Astrocyte of the cerebellum (primary cell): ENCODE measurements at places on chromosomes 7 and 10.

DNA sequence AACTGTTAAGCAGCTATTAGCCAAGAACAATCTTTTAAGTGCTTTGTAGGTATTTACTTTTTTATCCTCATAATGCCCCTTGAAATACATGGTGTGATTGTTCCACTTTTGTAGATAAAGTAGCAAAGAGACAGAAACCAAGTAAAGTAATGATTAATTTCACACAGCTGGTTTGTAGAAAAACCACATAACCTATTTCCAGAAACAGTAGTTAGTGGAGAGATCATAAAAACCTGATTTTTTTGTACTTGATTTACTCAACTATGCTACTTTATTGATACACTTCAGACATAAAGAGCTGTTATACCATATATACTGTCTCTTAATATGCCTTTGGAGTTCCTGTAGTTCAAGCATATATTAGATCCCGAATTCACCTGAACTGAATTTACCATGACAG is 118.4 kb downstream of the SEMA3A start:
- DNase-seq: no peak

DNA sequence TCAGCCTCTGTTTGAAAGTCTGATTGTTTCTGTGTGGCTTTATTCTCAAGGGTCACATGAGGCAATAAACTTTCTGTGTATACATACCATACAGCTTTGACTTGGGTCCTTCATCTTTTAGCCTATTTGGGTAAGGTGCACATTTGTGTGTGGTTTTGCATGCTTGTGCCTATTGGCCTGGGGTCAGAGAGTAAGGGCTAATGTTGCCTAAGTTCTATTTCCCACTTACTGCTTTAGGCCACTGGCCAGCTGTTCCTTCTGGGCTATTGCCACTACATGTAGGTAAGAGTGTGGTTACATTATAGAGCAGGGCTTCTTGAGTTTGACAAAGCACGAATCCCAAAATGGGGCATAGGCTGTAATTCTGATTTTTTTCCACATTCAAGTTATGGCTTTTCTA is 21.8 kb downstream of the BBIP1 start:
- no peak for DNase-seq

- peak; percentile 75 for DNase-seq
These were observed 91.5 kb downstream of the ARID5B start for GRCh38 chr10:61992671-61993668.

GRCh38 chr10:4003348-4003973 is 218.5 kb upstream of the KLF6 start:
- DNase-seq: no peak

- no peak for DNase-seq
These were observed 24.1 kb downstream of the PDSS1 start for GRCh38 chr10:26721561-26721960.

DNA sequence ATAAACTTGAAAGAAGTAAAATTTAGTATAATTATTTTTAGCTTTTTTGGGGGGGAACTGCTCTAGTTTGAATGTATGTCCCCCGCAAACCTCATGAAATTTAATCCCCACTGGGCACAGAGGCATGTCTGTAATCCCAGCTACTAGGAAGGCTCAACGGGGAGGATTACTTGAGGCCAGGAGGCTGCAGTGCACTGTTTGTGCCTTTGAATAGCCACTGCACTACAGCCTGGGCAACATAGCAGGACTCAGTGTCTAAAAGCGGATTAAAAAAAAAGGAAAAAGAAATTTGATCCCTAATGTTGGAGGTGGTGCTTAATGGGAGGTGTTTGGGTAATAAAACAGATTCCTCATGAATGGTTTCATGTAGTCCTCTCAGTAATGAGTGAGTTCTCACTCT is 43.1 kb upstream of the PHF14 start:
- DNase-seq: no peak

DNA sequence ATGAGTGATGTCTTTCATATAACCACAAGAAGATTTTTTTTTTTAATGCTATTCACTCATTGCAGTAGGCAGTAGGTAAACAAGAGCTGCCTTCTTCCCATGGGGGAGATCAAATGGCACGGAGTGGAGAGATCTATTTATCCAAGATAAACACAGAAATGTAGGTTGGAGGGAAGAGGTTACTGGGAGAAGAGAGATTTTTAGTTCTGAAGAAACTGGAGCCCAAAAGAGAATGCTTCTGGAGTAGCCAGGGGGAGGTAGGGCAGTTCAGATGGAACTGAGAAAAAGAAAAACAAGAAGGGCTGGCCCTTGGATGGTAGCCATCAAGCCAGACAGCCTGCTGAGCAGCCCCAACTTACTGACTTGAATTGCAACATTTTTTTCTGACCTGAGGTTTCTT is 270.1 kb upstream of the TPK1 start:
- DNase-seq: no peak

GRCh38 chr7:36755484-36755883 is 31.2 kb upstream of the AOAH start:
- DNase-seq: no peak

DNA sequence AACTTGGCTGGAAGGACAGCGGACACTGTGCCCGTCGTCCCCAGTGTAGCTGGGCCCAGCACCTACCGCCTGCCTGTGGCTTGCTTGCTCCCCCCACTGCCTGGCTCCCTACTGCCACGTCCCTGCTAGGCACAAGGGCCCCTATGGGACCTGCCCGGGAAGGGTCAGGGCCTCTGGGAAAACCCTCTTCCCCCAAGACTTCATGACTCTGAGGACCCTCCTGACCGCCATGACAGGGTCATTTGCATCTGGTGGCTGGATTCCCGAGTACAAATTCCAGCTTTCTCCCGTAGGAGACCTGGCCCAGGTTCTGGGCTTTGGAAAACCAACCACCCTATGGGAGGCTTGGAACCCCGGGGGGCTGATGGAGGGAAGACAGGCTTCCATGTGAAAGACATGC is 1.4 kb upstream of the MMD2 start:
- no peak for DNase-seq

GRCh38 chr7:50682079-50682478 is 100.6 kb downstream of the GRB10 start:
- no peak for DNase-seq

- no peak for DNase-seq
These were observed 41.8 kb downstream of the NCAPG2 start for GRCh38 chr7:158662610-158663427.

DNA sequence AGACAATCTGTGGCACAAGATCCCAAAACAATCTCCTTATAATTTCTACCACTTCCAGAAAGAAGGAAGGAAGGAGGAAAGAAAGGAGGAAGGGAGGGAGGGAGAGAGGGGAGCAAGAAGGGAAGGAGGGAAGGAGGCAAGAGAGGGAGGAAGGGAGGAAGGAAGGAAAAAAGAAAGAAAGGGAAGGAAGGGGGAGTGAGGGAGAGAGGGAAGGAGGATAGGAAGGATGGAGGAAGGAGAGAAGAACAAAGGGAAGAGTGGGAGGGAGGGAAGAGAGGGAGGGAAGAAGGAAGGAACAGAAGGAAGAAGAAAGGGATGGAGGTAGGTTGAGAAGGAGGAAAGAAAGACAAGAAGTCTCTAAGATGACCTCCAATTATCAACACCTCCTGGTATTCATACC is 185.5 kb upstream of the NFE2L3 start:
- no peak for DNase-seq

DNA sequence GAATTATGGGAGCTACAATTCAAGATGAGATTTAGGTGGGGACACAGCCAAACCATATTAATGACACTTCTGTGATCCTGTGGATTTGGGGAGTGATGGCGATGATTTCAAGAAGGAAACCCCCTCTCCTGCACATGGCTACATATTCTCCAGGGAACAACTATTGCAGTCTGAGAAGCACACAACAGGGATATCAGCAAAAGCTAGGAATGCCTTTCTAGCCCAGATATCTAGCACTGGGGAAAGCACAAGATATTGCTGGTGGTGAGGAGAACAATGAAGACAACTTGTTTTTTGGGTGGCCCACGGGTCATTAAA is 24.3 kb downstream of the EPDR1 start:
- DNase-seq: no peak

DNA sequence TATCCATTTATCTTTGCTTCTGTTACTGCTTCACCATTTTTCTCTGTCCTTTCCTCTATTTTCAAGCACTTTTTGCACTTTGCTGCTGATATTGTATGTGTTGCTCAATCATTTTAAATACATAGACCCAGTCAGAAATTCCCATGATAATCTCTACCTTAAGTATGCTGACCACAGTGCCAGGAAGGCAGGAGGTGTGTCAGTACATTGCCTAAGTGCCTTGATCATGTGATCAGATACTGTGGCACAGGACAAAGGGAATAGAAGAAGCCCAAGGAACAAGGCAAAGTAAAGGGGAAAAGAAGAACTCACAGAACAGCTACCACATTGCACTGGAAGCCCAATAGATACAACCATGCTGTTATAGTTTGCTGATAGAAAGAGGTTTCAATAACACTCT is 53.7 kb upstream of the CD36 start:
- DNase-seq: no peak

- DNase-seq: no peak
These were observed 15.9 kb downstream of the TOMM7 start for GRCh38 chr7:22806752-22807151.

DNA sequence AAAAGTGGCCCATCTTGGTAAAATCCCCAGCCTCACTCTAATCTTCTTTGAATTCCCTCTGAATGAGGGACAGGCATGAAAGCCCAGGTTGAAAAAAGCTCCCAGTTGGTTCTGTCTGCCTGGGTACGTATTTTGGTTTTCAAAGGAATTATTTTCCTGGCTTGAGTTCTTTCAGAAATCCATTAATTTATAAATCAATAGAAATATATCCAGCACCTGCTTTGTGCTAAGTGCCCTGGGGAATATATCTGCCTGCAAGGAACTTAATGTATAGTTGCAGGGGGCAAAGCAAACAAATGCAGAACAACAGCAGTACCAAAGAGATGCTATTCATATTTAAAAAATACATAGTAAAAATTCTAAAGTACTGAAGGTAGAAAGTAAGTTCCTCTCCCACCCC is 362.7 kb downstream of the REEP3 start:
- DNase-seq: no peak

- DNase-seq: no peak
These were observed 20.5 kb upstream of the PDIA4 start for GRCh38 chr7:149048805-149049204.

DNA sequence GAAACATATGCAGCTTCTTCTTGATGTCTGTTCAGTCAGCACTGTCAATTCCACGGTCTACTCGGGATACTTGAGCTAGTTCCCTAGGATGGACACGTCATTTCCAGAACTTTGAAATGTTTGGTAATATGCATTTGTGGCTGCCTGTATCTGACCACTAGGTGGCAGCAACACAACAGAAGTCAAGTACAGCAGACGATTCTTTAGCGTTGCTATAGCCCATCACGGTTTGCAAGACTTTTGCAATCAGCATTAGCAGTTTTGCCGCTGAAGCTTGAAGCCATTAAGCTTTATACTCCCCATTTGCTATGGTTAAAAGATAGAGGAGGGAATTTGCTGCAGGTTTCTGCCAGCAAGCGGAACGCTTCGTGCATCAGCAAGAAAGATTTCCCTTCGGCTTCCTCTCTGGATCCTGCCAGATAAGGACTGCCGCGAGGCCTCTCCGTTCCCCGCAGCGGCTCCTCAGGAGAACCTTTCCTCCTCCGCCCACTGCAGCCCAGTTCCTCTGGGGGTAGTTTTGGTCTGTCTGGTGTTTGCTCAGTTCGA is 63.5 kb downstream of the ABCC2 start:
- peak; percentile 92 for DNase-seq

GRCh38 chr10:132497063-132497680 is 40.4 kb upstream of the INPP5A start:
- no peak for DNase-seq

DNA sequence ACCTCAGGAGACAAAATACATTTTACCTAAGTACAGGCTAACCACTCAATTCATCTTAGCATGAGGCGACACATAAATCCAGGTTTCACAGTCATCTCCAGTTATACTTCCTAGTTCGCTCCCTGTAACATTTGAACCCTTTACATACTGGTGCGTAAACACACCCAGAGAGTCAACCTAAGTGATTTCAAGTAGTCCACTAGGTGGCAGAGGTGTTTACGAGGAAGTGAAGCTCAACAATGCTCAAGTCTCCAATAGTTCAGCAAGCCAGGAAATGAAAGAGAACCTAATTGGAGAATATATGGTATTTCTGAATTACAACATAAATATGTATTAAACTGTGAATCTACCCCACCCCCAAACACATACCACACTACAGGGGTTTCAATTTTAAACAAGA is 76.3 kb upstream of the ABCB5 start:
- no peak for DNase-seq

- no peak for DNase-seq
These were observed 85.5 kb upstream of the ADO start for GRCh38 chr10:62719061-62719460.

DNA sequence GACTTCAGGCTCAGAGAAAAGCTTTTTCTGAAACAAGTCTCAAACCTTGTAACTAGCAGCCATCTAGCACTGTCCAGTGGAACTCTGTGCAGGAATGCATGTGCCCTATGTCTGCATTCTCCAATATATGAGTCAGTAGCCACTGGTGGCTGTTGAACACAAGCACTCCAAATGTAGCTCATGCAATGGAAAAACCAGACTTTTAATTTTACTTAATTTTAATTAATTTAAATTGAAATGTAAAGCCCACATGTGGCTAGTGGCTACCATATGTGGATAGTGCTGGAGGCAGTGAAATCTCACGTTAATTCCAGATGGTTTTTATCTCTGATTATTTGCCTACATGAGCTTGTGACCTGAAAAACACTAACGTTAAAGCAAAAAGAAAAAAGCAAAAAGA is 225.1 kb downstream of the GATA3 start:
- no peak for DNase-seq

- DNase-seq: no peak
These were observed 45.1 kb downstream of the RELN start for GRCh38 chr7:103944230-103944900.

GRCh38 chr10:43265799-43266721 is 805 bp downstream of the RASGEF1A start:
- DNase-seq: no peak

DNA sequence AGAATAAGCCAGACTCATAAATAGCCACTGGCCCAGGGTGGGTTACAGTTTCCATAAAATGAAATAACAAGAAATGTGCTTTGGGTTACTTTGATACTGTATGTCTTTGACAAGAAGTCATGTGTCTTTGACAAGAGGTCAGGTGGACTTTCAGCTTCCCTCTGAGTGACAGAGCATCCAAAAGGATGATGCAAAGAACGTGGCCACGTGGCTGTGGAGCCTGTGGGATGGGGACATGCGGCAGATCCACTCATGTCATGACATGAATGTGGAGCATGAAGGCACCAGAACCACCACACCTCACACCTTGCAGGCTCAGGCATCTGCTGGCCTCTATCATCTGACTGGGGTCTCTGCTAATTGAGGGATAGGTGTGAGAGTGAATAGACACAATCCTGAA is 37.1 kb upstream of the CUX1 start:
- no peak for DNase-seq

DNA sequence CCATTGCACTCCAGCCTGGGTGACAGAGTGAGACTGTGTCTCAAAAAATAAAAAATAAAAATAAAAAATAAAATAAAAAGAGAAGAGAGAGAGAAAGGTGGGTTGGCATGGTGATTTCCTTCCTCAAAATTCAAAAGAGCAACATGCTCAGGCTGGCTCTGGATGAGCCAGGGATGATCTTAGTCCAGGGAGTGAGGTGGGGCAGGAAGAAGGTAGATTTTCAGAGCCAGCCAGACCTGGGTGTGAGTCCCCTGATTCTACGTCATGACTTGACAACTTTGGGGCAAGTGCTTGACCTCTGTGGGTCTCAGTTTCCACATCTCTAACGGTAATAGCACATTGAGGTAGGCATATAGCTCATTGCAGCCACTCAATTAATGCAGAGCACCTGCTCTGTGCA is 109.4 kb upstream of the CTBP2 start:
- DNase-seq: no peak

- no peak for DNase-seq
These were observed 592.5 kb downstream of the KCNMA1 start for GRCh38 chr10:77045085-77045484.
